SHP77 treated with DMSO at 0.1 percent for 48 hours (cell line): ENCODE measurements at places on chromosomes 6 and 20.

DNA sequence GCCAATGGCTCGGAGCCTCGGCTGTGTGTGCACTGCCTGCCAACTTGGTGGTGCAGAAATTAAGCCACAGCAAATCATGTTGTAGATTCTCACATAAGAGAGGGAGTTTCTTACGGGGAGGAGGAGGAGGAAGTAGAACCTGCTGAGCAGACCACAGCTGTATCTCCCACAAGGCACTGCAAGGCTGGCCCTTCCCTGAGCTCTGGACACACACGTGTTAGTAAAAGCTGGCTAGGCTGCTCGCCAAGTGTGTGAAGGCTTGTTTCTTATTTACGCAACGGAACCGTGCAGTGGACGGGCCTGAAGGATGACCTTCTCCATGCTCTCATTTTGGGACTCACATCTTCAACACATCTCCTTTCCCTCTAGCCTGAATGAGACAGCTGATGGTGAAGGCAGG, 15.7 kb upstream of the QKI start:
- DNase-seq: no peak

DNA sequence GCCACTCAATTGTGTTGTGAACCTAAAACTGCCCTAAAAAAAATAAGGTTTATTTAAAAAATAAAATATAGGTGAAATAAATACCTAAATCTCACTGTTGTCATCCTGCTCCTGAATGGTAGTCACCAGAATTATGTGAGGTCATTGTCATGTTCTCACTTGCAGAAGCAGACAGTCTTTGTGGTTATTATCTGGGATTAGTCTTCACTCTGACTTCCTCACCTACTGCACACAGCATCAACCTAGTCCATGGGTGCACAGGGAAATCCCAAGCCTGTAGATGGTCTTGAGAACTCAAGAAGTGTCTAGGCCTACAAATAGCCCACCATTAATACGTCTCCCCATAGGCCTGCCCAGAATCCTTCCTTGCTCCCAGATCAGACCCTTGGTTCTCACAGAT, 97.0 kb downstream of the FOXF2 start:
- no peak for DNase-seq

DNA sequence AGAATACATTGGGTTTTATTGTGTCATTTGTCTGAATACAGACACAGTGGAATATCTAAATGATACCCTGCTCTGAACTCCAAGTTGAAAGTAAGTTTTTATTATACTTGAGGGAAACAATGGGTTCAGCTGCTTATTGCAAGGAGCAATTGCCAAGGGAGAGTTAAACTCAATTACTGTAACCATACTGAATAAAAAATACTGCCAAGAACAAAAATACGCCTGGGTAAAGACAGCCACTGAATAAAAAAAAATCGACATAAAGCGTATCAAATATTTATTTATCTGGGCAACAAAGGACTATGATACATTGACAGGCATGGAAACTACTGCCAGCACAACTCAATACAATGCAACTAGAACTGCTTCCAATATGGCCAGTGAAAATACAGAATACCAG, 18.1 kb downstream of the TFAP2A start:
- no peak for DNase-seq

- no peak for DNase-seq
Observed at GRCh38 chr6:50993941-50994720, 175.5 kb downstream of the TFAP2B start.

DNA sequence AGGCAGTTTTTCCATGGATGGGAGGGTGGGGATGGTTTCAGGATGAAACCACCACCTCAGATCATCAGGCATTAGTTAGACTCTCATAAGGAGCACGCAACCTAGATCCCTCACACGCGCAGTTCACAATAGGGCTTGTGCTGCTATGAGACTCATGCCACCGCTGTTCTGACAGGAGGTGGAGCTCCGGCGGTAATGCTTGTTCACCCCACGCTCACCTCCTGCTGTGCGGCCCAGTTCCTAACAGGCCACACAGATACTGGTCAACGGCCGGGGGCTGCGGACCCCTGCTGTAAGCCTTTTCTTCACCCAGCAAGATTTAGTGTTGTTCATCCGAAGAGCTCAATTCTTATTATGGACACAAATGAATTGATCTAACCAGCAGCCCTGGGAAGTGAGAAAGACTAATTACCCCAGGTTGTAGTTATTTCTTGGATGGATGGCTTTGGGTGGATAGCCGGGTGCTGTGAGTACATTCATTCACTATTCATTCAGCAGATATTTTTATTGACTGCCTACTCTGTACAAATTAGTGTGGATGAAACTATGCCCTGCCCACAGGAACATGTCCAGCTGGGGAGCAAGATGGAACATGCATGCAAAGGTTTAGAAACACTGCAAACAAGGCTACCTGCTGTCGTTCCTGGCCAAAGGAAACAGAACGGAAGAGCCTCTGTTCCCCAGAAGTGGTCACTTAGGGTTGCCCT, 57.2 kb downstream of the RIOK1 start:
- no peak for DNase-seq

DNA sequence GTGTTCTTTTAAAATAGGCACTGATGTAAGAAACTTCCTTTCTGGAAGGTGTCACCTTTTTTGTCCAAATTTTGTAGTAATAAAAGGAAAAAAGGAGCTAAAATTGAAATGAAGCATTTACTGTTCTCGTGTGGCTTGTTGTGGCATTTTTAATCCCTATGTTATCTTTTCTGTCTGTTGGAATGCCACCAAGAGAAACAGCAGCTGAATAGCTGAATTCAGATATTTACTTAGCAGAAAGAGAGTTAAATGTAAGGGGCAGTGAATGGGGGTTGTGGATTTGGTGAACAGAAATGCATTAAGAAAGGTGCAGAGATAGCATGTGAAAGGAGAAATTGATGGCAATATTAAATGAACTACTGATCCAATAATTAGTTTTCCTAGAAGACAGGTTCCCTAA, 573.6 kb upstream of the EPHA7 start:
- peak; percentile 12 for DNase-seq

DNA sequence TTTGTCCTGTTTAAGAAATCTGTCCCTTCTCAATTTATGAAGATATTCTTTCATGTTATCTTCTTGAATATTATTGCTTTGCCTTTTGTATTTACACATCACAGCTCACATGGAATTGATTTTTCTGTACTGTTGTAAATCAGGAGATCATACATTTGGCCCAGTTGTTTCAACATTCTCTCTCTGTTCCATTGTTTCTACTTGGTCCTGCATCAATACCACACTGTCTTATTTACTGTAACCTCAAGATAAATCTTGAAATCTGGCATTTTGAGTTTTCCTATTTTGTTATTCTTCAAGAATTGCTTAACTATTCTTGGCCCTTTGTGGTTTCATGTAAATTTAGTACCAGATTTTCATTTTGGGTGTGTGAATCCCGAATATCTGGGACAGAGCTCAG, 121.7 kb upstream of the CCN2 start:
- no peak for DNase-seq

DNA sequence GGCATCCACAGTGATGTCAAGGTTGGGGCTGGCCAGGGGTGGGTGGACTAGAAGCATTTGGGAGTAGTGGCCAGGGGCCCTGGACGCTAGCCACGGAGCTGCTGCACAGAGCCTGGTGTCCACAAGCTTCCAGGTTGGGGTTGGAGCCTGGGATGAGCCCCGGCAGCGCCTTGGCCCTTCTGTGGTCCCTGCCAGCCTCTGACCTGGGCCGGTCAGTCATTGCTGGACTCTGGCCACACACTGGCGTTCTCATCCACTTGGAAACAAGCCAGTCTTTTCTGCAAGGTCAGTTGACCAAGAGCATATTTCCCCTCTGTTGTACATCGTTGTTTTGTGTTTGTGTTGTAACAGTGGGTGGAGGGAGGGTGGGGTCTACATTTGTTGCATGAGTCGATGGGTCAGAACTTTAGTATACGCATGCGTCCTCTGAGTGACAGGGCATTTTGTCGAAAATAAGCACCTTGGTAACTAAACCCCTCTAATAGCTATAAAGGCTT, 8.4 kb downstream of the PSMA7 start:
- DNase-seq: no peak

DNA sequence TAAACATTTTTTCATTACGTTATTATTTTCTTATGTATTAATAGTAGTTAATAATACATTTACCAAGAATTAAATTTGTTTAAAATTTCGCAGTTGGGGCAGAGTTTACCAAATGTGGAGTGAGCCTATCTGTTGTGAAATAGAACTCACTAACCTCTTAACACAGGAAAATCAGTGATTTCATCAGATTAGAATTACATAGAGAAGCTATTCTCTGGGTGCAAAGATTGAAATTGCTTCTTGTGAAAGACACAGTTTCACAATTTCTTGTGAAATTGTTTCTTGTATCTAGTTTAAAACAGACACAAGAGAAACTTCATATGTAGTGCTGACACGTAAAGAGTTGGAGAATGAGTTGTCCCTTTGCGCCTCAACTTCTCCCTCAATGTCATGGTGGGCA, 69.4 kb upstream of the PRL start:
- DNase-seq: no peak

DNA sequence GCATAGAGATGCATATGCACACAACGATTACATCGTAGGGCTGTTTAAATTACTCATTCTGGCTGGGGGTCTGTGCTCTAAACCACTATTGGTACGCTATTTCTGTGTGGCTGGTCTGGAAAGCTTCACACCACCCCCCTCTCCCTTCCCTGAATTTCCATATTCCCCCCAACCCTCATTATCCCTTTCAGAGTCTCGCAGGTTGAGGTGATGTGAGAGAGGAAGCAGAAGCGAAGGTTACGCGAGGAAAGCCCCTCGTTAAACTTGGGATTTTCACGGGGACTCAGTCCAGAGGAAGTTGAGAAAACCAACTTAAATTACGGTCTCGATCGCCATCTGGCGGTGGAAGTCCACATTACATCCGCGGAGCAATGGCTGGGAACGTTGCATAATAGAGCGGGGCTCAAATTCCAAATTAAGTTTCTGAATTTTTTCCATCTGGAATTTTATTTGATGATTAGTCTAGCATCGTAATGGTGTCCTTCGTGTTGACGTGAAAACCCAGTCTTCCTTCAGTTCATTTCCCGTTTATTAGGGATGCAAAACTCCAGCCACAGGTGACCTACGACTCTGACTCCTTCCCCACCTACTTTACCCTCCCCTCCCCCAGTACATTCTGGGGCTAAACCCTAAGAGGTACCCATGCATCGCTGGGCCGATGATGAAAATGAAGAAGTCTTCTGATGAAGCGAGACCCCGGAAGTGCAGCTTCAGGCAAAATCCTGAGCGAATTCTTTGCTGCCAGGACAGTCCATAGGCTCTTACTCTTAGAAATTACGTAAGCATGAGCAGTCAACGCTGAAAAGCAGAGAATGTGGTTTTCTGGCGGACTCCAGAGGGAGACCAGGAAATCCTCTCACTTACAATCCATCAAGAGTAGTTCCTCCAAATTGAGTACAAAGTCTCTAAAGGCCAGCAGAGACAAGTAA, 19.7 kb downstream of the HLA-DOB start:
- DNase-seq: no peak

DNA sequence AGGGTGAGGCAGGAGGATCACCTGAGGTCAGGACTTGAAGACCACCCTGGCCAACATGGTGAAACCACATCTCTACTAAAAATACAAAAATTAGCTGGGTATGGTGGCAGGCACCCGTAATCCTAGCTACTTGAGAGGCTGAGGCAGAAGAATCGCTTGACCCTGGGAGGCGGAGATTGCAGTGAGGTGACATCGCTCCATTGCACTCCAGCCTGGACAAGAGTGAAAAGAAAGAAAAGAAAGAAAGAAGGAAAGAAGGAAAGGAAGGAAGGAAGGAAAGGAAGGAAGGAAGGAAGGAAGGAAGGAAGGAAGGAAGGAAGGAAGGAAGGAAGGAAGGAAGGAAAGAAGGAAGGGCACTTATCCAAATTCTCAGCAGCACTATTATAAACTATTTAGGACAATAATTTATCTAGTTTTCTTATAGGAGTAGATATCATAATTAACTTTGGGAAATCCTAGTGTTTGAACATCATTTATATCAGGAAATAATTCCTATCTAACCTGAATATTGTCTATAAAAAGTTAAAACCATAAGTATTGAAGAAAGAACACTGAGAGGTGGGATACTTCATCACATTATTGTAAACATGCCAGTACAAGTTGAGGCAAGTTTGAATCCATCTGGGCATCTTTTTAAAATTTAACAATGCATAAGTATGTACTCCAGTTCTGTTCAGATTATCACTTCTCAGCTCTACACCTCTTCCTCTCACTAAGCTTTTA, 305.5 kb downstream of the SLC35F1 start:
- no peak for DNase-seq

- no peak for DNase-seq
Observed at GRCh38 chr6:111971866-111972532, 81.9 kb upstream of the CCN6 start.

DNA sequence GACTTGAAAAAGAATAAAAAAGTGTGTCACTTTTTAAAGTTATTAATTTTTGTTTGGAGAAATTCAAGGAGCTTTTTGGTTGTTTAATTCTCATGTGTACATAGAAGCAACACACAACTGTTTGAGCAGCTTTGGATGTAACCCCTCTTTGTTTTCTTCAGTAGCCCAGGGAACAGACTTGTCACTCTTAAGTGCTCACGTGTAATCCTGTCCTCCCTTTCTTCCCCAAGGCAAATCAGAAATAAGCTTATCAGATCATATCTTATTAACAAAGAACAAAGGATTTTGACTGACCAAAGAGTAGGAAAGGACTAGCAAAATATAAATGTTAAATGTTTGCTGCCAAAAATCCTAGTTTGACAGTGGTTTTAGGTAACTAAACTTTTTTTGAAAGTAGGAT, 7.3 kb upstream of the FLRT3 start:
- no peak for DNase-seq

GRCh38 chr6:153613719-153614455, 425.2 kb upstream of the OPRM1 start:
- DNase-seq: no peak

DNA sequence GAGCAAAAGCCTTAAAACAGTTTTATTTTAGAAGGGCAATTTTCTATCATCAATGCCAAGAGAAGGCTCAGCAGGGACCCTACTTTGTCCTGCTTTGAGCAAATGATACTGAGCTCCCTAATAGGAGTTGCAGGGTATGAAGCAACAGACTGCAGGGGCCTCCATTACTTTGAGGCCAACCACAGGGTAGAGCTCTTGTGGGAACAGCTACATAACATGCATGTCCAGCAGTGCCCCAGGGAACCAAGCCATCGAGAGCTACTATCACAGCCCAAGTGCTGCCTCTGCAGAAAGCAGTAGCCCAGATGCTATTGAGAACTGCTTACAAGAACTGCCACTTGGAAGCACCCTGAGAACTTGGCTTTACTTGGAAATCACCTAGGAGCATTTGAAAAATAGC, 222.1 kb downstream of the LAMA2 start:
- no peak for DNase-seq

DNA sequence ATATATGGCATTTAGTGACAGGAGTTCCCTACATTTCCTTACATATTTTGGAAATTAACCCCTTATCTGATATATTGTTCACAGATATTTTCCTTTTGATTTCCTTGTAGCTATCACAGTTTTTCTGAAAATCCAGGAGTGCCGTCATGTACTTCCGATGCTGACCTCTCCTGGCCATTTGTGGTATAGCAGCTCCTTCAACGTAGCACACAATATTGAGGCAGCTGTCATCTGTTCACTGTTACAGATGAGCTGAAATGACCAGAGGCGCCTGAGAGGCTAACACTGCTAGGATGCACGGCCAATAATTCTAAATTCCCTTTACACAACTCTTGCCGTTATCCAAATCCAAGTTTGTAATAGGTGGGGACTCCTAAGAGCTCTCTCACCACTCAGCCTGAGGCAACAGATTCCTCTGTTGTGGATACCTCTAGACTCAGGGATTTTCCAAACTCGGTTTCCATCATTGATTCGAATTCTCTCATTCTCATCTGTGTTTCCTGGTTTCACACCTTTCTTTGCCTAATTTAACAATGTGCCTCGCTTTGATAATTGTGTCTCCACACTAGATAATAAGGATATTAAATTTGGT, 53.0 kb downstream of the MMUT start:
- peak; percentile 40 for DNase-seq

- no peak for DNase-seq
Observed at GRCh38 chr20:2227861-2228260, 67.9 kb upstream of the TGM3 start.
